ENCODE measurements at places on chromosomes 6 and 20. TPM values are rescaled to one million over a fixed set of nuclear protein-coding genes. Genes with fewer than 3 reads are reported as not detected.
A peak's percentile ranks its signal among the peaks of the same experiment; 100 is the strongest.

The SLC17A9 gene
- total RNA-seq: 4.9 TPM

- no peaks in the 10 kb centered on the region for H3K27me3 ChIP-seq
- peaks cover 26% of the 10 kb centered on the region for H3K4me1 ChIP-seq
- H3K4me3 ChIP-seq: no peak overlapping the region
- H3K27ac ChIP-seq: peak overlapping the region; percentile 68
- no peaks in the 10 kb centered on the region for H3K36me3 ChIP-seq
These were observed 13.9 kb upstream of the TNFRSF6B start for GRCh38 chr20:63682384-63683139.

- no peak overlapping the region for H3K27ac ChIP-seq
- H3K36me3 ChIP-seq: no peaks in the 10 kb centered on the region
These were observed 530.8 kb downstream of the BCKDHB start for GRCh38 chr6:80637312-80637711.

The TPX2 gene
- not detected for total RNA-seq

The KHDC1L gene
- not detected for total RNA-seq

All from body of pancreas (tissue), 4 donors.